ENCODE measurements at places on chromosomes 13 and 19.

GRCh38 chr13:102799426-102800144 lies 666 bp downstream of the BIVM start:
- DNase-seq = no peak

GRCh38 chr13:66659286-66659685 lies 570.9 kb downstream of the PCDH9 start:
- DNase-seq = no peak

- DNase-seq = no peak
These were observed 7.2 kb downstream of the WDR18 start for GRCh38 chr19:991174-991931.

GRCh38 chr19:30423481-30423880 lies 51.3 kb downstream of the ZNF536 start:
- DNase-seq = no peak

GRCh38 chr13:49357694-49358093 lies 86.2 kb downstream of the CAB39L start:
- no peak for DNase-seq

- DNase-seq = no peak
These were observed 1037.0 kb upstream of the SPRY2 start for GRCh38 chr13:81377921-81378320.

- peak; percentile 95 for DNase-seq
These were observed 9.4 kb downstream of the C19orf81 start for GRCh38 chr19:50658441-50659317.

DNA sequence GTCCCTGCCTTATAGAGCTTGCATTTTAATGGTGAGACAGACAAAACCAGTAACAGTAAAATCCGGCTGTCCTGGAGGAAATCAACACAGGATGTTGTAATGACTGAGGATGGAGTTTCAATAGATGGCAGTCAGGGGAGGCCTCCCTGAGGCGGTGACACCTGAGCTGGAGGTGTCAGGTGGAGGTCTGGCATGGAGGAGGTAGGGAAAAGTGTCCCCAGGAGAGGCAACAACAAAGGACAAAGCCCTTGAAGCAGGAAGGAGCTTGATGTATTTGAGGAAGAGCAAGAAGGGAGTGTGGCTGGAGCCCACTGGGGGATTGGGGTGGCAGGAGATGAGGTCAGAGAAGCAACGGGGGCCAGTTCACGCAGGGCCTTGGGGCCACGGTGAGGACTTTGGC lies 7.8 kb downstream of the GRIN2D start:
- DNase-seq = peak; percentile 53

DNA sequence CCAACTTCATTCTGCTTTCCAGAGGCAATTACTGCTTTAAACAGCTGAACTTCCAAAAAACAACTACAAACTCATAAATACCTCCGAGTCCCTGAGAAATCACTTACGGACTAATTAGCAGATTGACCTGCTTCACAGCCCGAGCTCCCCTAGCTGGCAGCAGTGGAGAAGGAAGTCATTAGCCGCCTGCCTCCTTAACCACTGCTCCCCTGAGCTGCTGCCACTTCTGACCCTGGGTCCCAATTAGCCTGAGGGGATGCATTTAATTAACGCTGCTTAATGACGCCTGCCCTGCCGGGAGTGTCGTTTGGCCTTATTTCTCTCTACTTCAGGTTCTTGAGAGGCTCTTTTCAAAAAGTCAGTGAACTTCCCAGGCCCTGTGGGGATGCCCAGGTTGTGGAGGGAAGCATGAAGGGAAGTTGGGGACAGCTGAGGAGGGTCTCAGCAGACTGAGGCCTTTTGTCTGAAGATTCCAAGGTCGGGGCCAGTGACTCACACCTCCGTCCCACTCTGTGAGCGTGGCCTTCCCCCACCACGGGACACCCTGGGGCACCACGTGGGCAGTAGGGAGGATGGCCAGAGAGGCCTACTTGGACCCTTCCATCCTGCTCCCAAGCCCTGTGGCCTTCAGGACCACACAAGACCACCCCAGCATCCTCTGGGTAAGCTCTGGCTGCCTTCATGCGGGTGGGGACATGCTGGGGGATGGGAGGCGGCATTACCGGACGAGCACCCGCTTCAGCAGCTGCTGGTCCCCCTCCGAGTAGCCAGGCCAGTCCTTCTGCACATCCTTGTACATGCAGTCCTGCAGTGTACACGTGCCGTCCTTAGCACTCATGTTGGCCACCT lies 19.8 kb upstream of the ISYNA1 start:
- no peak for DNase-seq

DNA sequence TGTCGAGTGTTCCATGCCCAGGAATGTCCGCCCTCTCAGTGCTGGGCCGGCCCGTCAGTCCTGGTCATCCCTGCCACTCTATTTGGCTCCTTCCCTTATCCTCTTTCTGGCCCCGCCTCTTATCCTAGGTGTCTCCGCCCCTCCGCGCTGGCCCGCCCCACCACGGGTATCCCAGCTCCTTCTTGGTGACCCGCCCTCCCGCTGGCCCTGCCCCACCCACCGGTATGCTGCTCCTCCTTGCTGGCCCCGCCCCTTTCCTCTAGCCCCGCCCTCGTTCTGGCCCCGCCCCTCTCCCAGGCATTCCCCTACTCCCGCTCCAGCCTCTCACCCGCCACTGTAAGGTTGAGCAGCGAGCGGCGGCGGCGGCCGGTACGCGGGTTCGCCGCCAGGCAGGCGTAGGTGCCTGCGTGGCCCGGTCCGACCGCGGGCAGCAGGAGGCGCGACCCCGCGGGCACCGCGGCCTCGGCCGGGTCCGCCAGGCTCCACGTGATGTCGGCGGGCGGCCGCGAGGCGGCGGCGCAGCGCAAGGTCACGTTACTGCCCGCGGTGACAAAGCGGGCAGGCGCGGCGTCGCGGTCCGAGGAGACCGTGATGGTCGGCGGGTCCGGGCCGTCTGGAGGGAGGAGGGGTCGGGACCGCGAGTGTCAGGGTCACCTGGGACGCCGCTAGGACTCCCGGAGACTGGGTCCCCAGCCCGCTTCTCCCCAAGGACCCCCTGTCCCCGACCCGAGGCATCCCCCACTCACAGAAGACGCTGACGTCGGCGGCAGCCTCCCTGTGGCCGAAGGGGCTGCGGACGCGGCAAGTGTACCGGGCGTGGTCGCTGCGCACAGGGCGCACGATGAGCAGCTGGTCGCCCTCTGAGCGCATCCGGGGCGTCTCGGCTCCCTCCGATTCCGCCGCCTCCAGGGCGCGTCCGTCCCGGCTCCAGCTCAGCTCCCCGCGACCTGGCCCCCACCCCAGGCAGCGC lies 2.0 kb downstream of the VSIG10L start:
- DNase-seq = peak; percentile 99

Data from H1 (cell line).